ENCODE measurements at places on chromosomes 6 and 20.
A peak's percentile ranks its signal among the peaks of the same experiment; 100 is the strongest.

DNA sequence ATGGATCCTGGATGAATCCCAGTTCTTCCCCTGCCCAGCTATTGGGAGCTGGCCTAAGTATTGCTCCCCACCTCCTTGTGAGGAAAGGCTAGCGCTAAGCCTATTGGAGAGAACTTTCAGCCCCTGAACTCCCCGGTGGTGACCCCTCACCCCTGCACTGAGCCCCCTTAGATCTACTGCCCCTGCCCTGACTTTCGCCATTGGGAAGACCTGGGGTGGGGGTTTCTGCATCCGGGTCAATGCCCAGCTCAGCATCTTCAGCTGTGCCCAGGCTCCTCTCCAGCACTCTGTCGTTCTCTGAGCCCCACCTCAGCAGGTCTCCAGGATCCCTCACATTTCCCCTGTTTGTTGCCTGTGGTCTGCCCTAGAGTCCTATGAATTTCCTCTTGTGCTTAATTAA is 9.0 kb downstream of the TREML4 start:
- no peak for DNase-seq

- no peak for DNase-seq
These were observed 128.1 kb upstream of the DOK5 start for GRCh38 chr20:54347166-54347833.

DNA sequence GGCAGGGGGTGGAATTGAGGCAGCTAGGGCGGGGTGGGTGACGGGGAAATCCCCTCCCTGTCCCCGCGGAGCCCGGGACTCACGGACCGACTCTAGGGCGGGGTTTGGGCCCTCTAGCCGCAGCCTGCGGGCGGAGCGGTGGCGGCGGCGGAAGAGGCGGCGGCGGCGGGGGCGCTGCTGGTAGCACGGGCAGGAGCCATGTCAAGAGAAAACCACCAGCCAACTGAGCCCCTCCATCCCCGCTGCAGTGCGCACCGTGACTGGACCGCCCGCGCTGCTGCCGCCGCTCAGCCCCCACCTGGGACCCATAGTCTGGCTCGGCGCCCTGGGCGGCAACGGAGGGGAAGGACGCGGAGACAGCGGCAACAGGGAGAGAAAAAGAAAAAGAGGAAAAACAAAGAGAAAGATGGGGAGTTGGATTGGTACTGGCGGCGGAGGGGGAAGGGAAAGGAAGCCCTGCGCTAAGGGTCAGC is 1.2 kb upstream of the C6orf62 start:
- DNase-seq = no peak

DNA sequence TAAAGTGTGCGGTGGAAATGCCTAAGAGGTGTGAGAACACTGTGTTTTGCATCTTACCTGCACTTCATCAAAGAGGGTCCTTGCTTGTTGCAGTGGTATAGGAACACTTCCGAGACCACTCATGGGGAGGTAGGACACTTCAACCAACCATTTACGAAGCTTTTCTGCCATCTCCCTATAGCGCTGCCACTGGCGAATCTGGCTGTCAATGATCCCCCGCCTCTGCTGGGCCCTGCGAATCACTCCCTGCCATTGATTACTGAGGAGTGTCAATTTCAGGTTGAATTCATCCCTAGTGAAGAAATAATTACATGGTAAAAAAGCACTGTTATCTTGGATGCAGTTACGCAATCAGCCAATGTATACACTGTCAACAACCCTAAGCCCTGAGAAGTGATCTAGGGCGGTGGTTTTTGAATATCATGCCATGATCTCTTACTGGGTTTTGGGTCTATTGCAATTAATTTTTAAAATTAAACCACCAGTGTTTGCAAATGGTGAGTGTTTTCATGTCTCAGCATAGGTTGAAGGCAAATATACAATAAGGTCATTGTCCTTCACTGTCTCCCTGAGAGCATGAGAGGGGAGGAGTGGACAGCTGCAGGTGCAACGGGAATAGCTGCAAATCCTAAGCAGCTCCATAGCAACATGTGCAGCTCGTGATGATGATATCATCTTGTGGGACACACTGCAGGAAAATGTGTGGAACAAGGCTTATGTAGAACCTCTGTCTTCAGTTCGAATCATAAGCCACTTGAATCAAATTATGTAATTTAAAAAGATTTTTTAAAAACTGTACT is 400.6 kb downstream of the ESR1 start:
- DNase-seq = no peak

DNA sequence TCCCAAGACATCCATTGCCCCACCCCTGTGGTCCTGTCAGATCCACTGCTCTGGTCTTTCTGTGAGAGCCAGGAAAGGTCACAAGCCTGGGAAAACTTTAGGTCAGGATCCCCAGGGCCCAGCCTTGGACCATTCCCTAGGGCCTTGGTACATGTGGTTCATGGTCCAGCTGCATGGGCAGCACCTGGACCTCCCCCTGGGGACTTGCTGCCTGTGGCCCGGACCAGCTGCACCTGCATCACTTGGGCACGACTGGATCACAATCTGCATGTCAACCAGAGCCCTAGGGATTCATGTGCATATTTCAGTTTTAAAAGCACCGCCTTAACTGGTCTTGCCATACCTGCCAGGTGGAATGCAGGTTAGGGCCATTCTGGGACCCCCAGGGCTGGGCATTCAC is 44.3 kb upstream of the MC3R start:
- DNase-seq = no peak

- DNase-seq = no peak
These were observed 56.9 kb downstream of the IRF4 start for GRCh38 chr6:448296-449056.

DNA sequence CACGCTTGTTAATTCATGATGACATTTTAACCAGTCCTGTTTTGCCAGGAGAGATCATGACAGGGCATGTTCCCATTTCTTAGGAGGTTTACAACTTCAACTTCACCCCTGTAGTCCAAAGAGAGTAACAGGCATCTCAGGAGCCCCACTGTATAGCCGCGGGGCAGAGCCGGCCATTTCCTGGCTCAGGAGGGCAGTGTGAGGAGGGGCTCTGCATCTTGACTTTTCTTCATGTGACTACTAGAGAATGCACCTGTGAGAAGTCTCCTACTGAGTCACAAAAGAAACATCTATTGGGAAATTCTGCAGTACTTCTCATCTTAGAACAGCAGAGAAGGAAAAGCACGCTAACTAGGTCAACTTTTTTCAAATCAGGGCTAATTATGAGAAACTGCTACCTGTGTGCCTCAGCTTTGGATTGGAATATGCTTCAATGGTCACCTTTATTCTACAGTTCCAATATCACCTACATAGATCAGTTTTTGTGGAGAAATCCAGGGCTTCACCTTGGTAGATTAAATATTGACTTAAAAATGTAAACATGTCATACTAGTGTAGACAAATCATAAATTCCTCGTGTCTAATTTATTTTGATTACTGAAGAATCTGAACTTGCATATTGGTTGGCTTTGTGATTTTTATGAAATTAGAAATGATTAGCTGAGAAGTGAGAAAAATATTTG is 28.6 kb upstream of the SIM1 start:
- DNase-seq = no peak

DNA sequence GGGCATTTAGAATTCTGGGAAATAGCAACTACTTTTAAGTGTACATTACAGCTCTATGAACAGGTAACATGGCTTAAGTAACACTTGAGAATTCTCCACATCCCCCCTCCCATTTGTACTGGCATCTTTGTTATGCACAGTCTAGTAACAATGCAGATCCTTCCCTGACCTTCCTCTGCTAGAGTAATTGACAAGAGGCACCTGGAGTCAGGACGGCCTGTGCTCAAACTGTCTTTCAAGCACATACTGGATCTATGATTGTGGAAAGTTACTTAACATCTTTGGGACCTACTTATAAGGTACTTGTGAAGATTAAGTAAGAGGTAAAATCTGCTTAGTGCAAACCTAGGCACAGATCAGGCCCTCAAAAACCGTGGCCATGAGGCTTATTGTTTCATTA is 21.9 kb upstream of the GSTA3 start:
- no peak for DNase-seq

- peak; percentile 66 for DNase-seq
These were observed 245.9 kb upstream of the HS3ST5 start for GRCh38 chr6:114588726-114589125.

DNA sequence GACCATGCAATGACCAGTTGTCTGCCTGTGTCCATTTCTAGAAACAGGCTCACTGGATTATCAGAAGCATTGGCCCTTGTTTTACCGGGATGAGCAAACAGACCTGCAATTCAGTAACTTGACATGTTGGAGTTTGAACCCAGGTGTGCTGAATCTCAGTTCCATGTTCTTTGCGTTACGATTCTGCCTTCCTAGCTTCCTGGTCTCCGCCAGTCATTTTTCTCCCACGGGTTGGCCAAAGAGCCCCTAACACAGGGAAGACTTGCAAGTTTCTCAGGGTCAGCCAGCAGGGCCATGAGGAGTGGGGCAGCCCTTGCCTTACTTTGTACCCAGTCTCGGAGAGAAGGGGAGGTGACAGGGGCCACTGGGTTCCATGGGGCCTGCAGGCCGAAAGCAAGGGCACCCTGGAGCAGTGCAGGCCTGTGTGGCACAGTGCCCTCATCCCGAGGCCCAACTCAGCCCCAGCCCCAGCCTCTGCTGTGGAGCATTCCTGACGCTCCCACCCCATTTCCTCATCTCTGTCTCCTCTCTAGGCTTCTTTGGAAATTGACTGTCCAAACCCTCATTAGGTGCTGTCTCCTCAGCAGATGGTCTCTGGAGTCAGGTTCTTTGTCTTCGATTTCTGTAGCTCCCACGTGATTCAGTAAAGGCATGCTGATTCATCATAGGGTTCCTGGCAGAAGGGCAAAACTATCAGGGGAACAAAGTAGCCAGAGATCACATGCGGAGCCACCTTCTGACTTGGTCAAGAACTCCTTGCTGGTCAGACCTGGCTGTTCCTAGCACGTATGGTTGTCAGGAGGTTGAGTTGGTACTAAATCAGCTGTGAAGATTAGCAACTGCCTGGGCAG is 23.6 kb downstream of the CDS2 start:
- no peak for DNase-seq

DNA sequence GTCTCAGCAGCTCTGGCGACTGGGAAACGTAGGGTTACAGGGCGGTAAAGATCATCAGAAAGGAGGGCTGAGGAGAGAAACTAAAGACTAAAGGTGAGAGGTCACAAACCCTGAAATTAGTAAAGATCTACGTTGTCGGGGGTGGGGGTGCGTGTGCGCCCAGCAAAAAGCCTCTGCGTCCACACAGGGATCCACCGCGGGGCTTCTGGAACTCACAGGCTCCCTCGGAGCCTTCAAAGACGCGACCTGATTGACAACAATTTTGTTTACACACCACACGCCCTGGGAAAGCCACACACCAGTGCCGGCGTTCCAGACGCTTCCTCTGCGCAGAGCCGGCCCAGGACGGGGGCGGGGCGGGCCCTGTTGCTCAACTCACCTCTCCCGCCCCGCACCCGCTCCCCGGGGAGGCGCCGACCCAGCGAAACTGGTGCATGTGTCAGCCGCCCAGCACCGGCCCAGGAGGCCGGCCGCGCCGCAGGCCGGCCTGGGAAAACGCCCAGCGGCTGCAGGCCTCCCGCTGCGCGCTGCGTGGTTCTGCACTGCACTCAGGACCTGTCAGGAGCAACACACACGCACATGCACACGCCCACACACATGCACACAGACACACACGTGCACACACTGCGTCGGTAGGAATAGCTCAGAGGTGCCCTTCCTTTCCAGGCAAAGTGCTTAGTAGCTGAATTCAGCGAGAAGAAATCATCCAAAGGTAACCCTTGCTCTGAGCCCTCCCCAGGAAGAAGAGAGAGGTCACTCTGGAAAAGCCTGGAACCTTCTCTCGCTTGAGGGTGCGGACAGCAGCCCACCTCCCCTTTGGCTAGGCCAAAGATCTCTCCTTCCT is 57.2 kb upstream of the ARID1B start:
- peak; percentile 35 for DNase-seq

DNA sequence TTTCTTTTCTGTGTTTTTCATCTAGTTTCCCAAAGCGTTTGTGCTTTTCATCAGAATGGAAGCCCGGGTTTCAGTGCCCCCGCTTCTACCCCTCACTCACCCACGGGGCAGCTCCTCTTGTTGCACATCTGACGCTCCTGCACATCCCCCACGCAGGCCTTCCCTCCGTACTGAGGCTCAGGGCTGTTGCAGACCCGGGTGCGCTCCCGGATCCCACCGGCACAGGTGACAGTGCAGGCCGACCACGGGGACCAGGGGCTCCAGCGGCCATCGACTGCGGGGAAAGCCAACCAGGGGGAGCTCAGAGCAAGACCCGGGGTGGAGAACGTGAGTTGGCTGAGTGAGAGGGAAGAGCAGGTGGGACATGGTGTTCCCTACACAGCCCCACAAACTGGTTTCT is 19.0 kb downstream of the THBS2 start:
- DNase-seq = no peak

GRCh38 chr6:72720464-72720863 is 98.6 kb downstream of the KCNQ5 start:
- no peak for DNase-seq

GRCh38 chr6:48037946-48038345 is 73.1 kb downstream of the PTCHD4 start:
- no peak for DNase-seq

DNA sequence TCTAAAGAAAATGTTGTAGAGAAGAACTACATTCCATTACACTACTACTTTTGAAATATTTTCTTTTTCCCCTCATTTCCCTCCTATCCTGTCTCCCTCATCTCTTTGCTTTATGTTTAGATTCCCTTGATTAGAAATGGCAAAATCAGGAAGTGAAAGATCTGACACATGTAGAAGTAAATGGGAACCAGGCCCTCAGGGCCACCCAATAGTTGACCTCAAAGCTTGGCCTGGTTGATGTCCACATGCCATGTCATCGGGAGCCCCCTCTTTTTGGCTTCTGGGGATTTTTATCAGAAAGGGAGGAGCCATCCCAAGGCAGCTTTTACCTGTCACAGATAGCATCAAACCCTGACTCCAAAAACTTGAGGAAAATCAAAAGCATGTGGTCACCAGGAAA is 168.3 kb upstream of the ECI2 start:
- no peak for DNase-seq

DNA sequence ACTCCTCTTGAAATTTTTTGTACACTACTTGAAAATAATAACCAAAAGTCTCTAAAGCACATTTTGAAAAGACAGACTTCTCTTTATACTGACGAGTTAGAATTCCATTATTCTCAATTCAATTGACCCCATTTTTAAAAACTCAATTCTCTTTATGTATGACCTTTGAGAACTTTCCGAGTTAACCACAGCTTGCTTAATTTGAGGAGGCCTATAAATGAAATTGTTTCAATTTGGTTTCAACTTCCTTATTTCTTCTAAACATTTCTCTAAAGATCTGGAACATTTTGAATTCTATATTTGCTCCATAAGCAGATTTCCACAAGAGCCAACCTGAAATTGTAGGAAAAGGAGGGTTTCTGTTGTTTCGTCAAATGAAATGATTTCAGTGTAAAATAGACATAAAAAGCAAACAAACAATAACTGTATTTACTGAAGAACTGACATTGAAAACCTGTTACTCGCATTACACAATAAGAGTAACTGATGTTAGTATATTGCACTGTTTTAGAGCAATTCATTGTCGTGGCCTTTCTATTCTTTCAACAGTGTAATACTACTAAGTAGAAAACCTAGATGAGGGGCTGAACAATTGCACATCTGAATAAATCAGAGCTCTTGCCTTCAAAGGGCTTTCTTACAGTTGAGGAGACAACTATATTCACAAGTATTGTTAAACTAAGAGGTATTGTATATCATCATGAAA is 223.6 kb downstream of the HIVEP2 start:
- no peak for DNase-seq

Data from brain (organoid and tissue), 16 donors.